Stimulated activated CD4-positive, alpha-beta T cell treated with anti-CD3 and anti-CD28 coated beads, Interleukin-1b, Interleukin-23, amount 100 ng/mL, for 1 hour (primary cell): ENCODE measurements at places on chromosomes 7 and 10.

GRCh38 chr7:139718859-139719258, 58.9 kb downstream of the HIPK2 start:
- DNase-seq = no peak

DNA sequence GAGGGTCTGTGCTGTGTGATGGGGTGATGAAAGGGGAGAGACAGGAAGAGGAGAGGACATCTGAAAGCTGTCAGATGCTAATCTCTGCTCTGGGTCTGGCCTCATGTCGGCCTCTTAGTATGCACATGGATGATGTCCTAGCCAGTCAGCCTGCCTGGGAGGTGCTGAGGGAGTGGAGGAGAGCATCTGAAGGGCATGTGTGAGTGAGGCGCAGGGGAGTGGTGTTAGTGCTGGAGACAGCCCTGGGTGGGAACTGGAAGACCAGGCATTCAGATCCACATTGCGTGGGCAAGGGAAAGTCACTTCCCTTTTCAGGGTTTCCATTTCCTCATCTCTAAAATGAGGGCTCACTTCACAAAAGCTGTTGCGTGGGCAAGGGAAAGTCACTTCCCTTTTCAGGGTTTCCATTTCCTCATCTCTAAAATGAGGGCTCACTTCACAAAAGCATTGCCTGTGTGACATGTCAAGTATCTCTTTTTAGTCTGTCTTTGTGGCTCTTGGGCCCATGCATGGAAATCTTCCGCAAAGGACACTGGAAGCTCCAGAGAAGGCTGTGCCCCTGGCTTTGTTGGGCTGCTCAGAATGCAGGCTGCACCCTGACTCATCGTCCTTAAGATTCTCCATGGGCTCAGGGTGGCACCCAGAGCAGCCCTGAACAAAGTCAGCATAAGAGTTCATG, 10.0 kb downstream of the SFTPD start:
- no peak for DNase-seq

DNA sequence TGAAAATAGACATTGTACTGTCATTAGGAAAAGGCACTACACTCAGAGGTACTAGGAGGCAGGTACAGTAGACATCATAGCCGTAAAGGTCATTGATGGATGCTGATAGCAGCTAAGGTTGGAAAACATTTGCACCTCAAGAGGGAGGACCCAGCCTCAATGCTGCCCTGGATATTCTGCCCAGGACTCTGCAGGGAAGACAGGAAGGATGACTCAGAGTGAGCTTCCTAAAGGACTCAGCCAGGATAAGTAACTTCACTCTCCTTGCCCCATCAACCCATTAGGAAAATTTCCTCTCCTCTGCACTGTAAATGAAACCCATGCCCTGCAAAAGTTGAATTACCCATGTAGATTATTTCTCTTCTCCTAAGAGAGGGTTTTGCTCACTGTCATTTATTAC, 617.9 kb upstream of the MKI67 start:
- DNase-seq = no peak

DNA sequence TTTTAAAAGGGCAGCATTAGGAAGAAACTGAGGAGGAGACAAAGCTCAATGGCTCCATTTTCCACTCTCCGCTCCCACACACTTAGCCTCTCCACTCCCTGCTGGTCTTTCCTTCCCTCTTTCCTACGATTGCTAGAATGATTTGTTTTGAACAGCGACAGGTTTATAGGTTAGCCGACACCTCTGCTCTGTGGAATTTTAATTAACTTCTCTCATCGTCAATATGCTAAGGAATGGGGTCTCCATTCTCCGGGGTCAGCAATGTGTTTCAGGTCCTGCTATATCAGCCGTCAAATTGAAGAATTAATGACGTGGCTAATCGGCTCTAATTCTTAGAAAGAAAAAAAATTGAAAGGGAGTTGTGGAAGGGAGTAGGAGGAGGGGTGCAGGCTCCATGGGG, 28.9 kb downstream of the FBXW4 start:
- DNase-seq = no peak

GRCh38 chr10:35505241-35505873, 99.8 kb upstream of the GJD4 start:
- no peak for DNase-seq
